ENCODE measurements at places on chromosomes 4 and X.

DNA sequence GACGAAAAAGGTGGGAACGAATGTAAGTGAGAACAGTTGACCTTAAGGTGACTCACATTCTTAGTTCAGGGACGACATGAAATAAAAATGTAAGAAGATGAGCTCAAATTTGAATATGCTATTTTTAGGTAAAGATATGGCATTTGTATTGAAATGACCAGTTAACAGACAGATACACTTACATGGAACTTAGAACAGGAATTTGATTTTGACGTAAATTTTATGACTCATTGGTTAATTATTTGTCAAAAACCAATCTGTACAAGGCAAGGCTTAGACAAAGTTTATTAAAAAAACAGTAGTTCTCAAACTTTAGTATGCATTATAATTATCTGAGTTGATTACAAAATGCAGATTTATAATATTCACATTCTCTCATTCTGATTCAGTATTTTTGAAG lies 469.4 kb downstream of the CFAP47 start:
- DNase-seq: no peak

DNA sequence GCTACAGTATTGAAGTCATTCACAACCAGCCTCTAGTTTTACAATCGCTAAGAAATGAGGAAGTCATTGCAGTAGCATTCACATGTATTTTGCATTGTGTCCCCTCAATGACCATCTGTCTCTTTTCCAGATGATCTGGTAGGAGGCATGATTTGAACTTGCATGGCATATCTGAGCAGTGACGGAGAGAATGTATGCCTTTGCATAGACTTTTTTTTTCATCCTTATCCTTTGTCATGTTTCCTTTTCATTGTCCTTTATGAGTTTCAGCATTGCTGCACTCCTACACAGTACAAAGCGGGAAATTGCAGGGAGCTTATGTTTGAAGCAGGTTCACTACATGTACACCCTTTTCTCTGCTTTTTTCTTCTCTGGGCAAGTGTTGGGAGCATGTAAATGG lies 516.4 kb upstream of the GRIA3 start:
- no peak for DNase-seq

- DNase-seq: no peak
Measured at GRCh38 chr4:14294611-14295010, 667.1 kb upstream of the BOD1L1 start.

GRCh38 chr4:154332681-154333421 lies 158.7 kb downstream of the DCHS2 start:
- DNase-seq: no peak

- no peak for DNase-seq
Measured at GRCh38 chr4:30386266-30386895, 333.8 kb upstream of the PCDH7 start.

GRCh38 chr4:145183023-145183422 lies 2.6 kb upstream of the OTUD4 start:
- DNase-seq: no peak

DNA sequence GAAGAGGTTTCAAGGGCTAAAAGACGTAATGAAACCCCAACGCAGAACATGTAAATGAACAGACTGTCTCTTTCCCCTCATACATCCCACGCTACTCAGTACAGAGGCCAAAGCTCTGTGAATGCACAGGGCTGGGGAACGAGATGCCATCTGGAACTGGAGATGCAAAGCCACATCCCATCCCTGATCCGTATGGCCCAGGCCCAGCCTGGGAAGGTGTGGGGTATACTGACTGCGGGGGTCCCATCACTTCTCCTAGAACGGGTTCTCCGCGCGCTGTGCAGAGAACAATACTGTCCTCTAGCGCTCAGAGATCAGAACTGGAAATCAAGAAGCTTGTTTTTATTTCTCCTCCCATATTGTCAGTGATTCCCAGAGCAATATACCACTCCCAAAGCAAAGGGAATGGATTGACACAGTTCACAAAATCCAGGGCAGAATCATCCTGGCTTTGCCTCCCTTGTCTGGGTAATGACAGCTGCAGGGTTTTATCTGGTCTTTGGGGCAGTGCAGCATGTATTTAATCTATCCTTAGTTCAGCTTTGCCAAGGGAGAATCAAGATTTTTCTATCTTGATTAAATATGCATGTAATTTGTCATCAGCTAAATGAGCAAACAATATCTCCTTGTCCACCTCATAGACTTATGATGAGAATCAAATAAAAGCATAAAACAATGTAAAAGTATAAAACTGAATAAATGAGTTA lies 47.3 kb upstream of the TLR3 start:
- DNase-seq: no peak

GRCh38 chr4:8081621-8082516 lies 76.7 kb downstream of the ABLIM2 start:
- no peak for DNase-seq

DNA sequence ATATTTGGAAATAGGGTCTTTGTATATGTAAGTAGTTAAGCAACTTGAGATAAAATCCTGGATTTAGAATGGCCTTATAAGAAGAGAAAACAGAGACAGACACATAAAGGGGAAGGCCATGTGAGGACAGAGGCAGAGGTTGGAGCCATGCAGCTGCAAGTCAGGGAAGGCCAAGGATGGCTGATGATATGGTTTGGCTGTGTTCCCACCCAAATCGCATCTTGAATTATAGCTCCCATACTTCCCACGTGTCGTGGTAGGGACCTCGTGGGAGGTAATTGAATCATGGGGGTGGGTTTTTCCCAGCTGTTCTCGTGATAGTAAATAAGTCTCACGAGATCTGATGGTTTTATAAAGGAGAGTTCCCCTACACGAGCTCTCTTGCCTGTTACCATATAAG lies 76.3 kb downstream of the STK32B start:
- DNase-seq: no peak

DNA sequence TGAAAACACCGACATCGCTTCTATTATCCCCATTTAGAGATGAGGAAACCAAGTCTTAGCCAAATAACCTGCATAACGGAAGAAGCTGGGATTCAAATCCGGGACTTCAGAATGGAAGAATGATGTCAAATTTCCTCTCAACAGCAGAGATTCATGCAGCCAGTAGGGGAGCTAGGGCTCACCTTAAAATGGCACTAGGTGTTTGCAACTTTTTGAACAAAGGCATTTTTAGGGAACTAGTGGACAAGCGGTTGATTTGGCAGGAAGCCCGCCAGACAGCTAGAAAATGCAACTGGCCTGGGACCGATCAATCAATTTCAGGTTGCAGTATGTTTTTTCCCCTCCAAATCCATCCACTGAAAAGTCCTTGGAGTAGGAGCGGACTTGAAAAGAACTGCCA lies 224.2 kb downstream of the PTTG2 start:
- DNase-seq: no peak

DNA sequence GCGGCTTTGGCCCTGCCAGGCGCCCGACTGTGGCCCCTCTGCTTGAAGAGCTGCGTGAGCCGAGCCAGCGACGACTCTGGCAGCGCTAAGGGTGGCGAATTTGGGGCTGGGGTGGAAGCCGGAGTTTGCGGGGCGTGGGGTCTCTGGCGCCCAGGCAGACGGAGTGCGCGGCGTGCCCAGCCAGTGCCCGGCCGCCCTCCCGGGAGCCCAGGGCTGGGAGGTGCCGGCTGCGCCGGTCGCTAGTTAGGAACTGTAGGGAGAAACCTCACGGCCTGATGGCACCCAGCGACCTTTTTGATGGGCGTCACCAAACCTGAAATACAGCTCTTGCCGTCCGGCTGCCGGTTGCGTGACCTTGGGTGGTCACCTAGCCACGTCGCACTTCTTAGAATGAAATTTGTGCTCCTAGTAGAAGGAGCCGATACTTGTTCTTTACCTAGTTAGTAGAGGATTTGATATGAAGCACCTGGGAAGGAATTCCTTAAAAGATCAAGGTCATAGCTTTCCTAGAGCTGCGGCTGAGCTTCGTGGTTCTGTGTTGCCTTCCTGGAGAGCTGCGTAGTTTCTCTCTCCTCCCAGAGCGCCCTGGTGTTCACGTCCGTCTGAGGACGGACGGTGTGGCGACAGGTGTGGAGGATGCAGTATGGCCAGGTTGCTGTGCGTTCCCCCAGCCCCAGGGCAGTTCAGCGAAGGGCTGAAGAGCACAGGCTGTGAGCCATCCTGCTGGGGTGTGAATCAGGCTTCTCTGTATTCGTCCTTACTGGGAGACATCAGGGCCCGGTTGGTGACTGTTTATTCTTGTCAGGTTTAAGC lies 680 bp downstream of the MAEA start:
- DNase-seq: no peak

GRCh38 chrX:77946571-77946970 lies 22.9 kb downstream of the PGAM4 start:
- no peak for DNase-seq
